ENCODE measurements at places on chromosomes 3 and 15. TPM values are rescaled to one million over a fixed set of nuclear protein-coding genes. Genes with fewer than 3 reads are reported as not detected.

ZIC4 gene
- total RNA-seq: not detected

SPATA12 gene
- not detected for total RNA-seq

GPR156 gene
- total RNA-seq: 0.46 TPM

CCR2 gene
- total RNA-seq: 1.0 TPM

SLC28A1 gene
- total RNA-seq: not detected

FBXW12 gene
- total RNA-seq: not detected

SIDT1 gene
- total RNA-seq: 31.2 TPM

ATP10A gene
- total RNA-seq: 14.3 TPM

SERINC4 gene
- not detected for total RNA-seq

PLSCR5 gene
- not detected for total RNA-seq

DNA sequence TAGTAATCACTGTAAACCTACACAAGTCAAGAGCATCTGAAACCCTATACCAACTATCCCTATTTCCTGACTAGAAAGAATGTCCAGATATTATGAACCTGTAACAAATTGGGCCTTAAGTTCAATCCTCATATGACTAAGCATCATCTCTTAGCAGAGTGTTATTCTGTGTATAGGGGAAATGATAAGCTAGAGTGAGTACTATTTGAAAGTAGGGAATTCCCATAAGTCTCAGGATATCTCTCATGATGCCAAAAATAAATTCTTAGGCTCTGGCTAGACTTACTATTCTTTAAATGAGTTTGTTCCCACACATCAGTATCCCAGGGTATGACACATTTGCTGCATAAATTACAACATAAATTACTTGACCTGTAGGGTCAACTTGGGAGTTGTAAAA, 15.3 kb downstream of the MRPL47 start:
- no peak for DNase-seq

DNA sequence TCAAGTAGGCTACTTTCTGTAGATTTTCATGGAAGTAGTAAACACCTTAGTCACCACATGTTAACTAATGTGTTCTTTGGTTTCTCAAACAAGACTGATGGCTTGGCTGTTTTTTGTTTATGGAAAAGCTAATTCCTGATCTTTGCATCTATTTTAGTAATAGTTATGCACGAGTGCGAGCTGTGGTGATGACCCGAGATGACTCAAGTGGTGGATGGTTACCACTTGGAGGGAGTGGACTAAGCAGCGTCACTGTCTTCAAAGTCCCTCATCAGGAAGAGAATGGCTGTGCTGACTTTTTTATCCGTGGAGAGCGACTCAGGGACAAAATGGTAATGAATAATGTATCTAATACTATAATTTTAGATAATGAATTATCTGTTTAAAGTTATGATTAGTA, 46.6 kb downstream of the SPRED1 start:
- DNase-seq: no peak

GRCh38 chr3:196165850-196166249, 45.4 kb downstream of the ZDHHC19 start:
- no peak for DNase-seq

- no peak for DNase-seq
Observed at GRCh38 chr15:95286352-95286880, 1044.1 kb upstream of the NR2F2 start.

DNA sequence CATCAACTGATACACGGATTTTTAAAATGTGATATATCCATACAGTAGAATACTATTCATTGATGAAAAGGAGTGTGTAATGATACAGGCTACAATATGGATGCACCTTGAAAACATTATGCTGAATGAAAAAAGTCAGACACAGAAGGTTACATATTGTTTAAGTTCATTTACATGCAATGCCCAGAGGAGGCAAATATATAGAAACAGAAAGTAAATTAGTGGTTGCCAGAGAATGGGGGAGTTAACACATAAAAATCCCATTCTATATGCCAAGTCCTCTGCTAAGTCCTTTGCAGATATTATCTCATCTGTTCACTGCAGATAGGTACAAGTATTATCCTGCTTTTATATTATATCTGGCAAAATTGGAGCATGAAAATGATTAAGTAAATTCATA, 22.1 kb upstream of the CDIN1 start:
- DNase-seq: no peak

DNA sequence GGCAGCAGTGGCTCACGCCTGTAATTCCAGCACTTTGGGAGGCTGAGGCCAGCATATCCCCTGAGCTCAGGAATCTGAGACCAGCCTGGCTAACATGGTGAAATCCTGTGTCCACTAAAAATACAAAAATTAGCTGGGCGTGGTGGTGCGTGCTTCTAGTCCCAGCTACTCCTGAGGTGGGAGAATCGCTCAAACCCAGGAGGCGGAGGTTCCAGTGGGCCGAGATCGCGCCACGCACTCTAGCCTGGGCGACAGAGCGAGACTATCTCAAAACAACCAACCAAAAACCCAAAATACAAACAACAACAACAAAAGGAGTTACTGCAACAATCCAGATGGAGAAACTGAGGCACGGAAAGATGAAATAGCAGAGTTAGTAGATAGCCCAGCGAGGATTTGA, 35.4 kb downstream of the SAXO2 start:
- no peak for DNase-seq

DNA sequence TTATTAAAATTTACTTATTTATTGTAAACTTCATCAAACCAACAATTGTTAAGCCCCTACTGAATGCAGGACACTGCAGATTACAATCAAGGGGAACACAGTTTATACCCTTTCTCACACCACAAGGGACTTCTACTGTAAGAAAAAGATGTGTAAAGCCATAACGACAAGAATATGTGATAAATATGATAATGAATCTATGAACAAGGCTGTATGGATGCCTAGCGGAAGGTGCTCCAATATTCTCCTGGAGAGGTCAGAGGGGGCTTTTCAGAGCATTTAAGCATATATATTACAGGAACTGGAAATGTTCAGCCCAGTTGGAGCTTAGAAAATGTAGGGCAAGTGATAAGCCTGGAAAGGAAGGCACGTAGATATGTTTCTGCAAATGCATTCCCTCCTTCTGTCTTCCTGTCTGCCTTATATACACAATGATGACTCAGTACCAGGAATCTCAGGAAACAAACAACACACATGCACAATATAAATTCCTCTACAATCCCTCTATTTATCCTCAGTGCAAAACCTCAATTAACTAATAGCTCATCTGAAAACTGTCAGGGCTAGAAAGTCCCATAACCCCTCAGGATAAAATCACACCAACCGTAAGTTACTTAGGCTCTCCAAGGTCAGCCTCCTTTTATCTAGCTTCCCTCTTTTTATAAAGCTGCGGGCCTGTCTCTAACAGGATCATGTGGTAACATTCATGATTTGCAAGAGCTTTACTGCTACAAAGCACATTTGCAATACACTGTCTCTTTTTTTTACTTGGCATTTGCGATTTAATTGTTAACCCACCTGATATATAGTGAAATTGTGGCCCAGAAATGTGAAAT, 393.1 kb downstream of the LPP start:
- DNase-seq: no peak

DNA sequence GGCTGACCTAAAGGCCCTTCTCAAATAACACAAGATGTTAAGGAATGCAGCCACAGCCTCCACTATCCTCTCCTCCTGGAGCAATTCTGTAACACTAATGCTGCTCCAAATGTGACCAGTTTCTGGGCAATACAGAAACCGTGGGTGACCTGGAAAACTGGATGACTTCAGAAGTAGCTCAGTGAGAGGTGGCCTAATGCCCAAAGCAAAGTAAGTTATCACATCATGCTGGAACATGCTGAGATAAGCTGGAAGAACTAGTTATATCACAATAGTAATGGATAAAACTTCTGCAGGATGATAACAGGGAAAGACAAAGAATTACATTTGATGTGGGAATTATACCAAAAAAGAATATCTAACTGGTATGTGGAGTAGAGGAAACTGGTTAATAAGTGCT, 72.0 kb downstream of the DHX30 start:
- DNase-seq: peak; percentile 36

GRCh38 chr3:4225005-4225471, 78.1 kb upstream of the SETMAR start:
- DNase-seq: no peak

DNA sequence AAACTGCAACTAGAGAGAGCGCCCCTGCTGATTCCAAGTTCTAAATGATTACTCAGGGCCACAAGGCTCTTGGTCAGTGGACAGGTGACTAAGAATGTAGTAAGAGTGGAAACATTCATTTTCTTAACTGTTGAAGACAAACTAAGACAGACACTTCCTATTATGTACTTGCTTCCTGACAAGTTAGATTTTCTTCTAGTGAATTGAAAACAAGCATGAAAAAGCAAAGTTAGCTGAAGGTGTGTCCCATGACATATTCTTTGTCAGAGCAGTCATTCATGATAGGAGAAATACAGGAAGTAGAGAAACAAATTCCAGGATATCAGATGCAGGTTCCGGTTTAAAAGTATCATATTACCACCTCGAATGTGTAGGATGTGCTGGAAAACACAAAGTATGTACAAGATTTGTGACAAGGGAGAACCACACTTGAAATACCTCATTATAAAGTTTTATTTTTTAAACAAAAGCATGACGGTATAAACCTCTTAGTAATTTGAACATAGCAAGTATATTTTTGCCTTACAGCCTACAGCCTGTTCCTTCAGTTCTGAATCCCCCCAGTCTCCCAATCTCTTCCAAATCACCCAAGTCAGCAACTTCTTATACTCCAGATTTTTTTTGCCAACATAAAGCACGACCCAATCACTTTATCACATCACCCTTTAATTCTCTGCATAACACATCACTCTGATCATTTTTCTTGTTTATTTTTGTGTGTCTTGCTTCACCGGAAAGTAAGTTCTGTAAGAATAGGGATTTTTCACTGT, 6.2 kb downstream of the TSPAN3 start:
- no peak for DNase-seq

- DNase-seq: peak; percentile 55
Observed at GRCh38 chr15:44662478-44663409, 718 bp downstream of the SPG11 start.

- DNase-seq: no peak
Observed at GRCh38 chr3:129651435-129652202, 45.1 kb upstream of the PLXND1 start.

DNA sequence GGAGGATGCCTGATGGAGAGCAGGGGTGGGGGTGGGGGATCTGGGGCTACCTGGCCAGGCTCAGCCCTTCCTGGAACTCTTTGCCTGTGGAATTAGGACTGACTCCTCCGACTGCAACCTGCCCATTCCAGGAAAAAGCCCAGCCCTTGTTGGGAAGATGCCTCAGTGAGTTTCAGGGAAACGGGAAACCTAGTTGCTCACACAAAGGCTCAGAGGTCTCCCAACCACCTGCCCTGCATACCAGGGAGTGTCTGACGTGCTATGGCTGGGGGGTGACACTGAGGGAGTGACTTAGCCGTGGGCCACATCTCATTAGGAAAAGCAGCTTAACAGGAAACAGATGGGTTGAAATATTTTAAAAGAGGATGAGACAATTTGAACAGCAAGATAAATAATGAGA, 27.9 kb downstream of the CYP8B1 start:
- no peak for DNase-seq

- no peak for DNase-seq
Observed at GRCh38 chr3:37800022-37800551, 61.6 kb upstream of the CTDSPL start.
